SHP77 (cell line): ENCODE measurements at places on chromosomes 11 and 22.
A peak's percentile ranks its signal among the peaks of the same experiment; 100 is the strongest.

GRCh38 chr11:75199412-75199955 lies 41.1 kb upstream of the TPBGL start:
- peak; percentile 92 for DNase-seq

DNA sequence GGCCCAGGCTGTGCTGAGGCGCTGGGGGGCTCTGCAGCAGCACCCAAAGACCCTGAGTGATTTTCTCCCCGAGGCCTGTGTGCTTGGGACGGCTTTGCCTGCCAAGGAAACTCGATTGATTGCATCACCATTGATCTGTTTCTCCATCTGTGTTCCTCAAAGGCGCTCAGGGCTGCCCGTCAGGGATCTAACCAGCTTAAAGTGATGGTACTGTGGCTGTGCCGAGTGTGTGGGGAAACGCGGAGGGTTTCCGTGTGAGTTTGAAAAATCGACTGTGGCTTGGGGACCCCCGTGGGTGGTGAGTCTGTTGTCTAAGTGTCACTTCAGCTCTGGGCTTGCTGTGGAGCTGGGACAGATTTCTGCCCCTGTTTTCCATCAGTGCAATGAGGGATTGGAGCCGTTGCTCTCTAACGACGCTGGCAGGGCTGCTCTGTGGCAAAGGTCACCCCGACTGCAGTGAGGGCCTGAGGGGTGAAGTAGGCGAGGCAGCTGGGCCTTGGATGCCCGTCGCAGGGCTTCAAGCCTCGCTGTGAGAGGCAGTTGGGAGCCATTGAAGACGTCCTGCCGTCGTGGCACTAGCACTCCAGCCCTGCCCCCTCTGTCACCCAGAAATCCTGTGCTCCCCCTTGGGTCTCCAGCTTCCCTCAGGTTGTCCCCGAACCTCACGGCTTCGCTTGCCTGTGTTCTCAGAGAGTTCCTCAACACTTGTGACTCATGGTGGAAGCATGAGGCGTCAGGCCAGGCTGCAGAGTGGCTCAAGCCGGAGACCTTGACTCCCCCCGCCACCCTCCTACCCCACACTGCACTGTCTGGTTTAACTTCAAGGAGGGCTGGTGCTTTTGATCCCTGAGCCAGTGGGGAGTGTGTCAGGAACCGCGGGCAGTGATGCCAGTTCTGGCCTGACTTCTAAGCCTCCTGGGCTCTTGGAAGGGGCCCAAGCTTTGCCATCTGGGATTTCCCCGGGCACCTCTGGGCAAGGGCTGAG lies 21.8 kb downstream of the CACNA1I start:
- no peak for DNase-seq

GRCh38 chr11:100632941-100633452 lies 54.1 kb upstream of the ARHGAP42 start:
- peak; percentile 64 for DNase-seq

GRCh38 chr11:60931917-60932316 lies 7.7 kb downstream of the TMEM132A start:
- no peak for DNase-seq

- DNase-seq, result peak; percentile 37
These were observed 28.0 kb downstream of the ZC3H12C start for GRCh38 chr11:110121204-110121603.

- DNase-seq, result no peak
These were observed 69.6 kb downstream of the MED15 start for GRCh38 chr22:20577045-20577444.

- no peak for DNase-seq
These were observed 81.0 kb downstream of the CCDC34 start for GRCh38 chr11:27281740-27282590.

- no peak for DNase-seq
These were observed 225.2 kb downstream of the BRD1 start for GRCh38 chr22:49602481-49602880.

DNA sequence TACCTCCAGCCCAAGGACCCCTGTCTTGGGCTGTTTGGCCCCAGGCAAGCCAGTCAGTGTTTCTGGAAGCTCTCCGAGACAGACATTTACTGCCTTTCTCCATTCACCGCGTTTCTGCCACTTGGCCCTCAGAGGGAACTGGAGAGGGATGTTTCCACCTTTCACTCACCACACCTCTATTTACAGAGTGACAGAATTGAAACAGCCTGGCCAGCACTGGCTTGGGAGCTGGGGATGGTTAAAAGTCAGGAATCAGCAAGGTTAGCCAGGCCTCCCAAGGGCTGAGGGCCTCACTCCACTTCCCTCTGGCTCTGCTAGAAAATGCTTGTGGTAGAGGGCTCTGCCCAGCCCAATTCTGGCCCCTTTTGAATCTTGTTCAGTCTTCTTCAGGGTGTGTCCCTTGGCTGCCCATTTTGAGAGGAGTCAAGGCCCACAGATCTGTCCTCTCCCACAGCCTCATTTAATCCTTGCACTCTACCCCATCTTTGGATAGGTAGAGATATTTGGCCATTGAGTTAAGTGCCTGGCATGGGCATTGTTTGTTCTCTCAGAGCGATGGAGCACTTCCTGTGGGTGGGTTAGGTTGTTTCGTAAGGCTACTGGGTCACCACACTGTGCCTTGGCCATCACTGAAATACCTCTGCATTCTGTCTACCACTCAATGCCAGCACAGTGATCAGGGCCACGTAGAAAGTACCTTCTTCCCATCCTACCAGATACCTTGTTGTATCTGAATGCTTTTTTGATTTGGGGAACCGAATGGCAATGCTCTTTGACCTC lies 119.2 kb downstream of the MICAL2 start:
- DNase-seq, result no peak

DNA sequence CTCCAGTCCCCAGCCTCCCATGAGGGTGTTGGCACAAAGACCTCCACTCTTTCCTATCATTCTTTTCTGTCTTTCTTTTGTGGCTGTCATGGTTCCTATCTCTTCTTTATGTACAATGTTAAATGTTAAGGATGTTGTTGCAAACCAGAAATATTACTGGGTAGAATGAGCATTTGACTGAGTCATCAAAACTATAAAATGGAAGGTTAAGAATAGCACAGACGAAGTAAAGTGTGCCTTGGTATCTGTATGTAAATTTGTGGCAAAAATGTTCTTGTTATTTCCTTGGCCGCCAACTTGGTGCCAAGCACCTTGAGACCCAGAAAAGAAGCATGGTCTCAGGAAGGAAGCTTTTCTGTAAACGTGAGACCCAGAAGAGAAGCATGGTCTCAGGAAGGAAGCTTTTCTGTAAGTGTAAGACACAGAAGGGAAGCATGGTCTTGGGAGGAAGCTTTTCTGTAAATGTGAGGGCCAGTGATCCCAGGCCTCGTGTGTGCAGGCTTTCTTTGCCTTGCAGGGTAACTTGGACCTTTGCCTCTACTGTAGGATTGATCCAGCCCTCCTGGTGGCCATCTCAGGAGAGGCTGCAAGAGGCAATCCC lies 6.7 kb upstream of the PKP3 start:
- no peak for DNase-seq

DNA sequence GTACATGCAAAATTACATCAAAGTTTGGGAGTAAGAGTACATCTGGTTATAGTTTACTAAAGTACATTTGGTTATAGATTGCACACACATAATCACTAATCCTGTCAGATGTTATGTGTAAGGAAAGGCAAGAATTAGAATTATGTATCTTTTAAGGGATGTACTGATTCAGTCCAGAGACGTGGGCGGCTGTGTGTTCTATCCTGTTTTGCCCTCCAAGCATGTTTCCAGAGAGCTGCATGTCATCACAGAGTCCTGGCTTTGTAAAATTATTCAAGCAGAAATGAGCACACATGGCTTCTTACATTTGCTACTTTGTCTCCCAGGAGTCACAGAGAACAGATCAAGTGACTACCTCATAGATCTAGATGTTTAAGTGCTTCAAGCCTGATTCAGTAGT lies 33.2 kb upstream of the CEP126 start:
- DNase-seq, result no peak

- peak; percentile 69 for DNase-seq
These were observed 912 bp downstream of the PTPRCAP start for GRCh38 chr11:67436459-67437081.

DNA sequence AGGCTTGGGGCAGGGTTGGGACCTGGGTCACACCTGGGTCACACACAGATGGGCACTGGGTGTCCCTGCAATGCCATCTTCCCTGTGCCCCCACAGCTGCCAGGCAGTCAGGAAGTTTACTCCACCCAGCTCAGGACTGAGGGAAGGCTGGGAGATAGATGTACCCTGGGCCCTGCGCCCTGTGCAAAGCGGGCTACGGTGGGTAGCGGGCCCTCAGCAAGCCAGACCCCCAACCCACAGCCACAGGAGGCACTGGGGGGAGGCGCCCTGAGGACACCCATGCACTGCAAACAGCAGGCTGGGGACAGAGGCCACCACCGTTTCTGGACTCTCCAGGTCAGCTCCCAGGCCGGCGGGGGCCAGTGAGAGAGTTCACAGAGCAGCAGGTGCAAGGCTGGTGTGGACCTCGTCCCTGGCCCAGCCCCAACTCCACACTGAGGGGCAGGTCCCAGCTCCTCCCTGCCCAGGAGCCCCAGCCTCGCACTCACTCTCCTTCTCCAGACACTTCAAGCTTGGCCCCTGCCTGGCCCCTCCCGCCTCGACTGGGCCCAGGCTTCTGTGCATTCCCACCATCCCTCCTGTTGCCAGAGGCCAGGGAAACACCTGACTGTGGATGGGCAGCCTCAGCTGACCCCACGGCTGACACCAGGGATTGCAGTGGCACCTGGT lies 4.9 kb downstream of the DUSP8 start:
- DNase-seq, result no peak

DNA sequence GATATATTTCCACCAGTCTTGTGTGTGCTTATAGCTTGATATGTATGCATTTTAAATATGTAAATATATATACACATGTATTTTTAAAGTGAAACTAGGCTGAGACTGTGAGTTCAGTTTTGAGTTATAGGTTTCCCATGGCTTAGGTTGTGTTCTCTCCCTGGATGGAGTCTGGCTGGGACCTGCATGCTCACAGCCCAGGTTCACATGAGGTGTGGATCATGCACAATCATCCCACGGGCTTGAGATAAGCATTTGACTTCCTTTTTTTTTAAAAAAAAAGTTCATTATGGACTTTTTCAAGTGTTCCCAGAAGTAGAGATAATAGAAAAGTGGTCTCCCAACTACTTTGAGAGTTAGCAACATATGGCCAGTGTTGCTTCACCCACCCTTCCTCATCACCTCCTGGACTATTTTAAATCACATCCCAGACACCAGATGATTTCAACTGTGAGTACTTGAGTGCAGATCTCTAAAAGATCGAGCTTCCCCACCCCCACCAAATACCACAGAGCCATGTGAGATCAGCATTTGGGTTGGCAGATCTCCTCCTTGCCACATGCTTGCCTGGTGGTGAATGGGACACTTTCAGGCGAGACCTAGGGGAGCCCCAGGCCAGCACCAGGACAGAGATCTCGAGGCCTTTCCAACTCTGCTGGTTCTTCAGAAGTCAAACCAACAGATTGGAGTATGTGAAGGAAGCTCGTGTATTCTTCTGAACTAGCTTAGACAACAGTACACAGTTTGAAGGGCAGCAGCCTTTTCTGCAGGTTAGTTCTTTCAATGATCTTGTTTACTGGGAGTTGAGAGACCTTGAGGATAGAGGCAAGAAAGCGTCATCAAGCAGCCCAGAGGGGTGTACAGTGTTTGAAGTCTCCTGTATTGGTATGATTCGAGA lies 15.9 kb downstream of the MED15 start:
- no peak for DNase-seq

GRCh38 chr11:441418-442274 lies at the start of gene ANO9:
TSS of gene ANO9 (minus strand) at chr11:442011. CDS start at chr11:441926, 85 bp downstream.
- no peak for DNase-seq

DNA sequence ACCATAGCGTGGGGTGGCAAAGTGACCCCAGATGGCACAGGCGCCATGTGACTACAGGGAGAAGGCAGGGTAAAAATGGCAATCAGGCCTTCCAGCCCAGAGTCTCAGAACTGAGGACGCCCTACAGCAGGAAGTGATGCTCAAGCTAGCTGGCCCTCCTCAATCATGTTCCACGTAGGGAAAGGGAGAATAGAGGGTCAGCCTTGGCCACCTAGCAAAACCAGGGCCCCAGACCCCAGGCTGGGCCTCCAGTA lies 978 bp upstream of the ANKRD13D start:
- peak; percentile 53 for DNase-seq

DNA sequence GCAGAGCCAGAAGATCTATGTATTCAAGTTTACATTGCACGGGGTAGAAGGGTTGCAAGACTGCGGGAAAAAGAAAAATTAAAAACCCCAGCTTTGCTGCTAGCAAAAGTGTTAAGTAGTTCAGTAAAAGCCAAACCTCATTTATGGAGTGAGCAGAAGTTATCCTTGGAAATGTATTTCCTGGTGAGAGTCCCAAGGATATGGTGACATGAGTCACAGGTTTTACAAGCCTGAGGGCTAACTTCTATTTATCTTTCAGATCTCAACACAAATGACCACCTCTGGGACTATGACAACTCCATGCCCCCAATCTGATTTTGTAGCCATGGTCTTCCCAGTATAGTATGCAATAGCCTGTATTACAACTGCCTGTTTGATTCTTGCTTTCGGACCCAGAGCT lies 26.1 kb downstream of the ABTB2 start:
- no peak for DNase-seq

GRCh38 chr11:39220069-39220468 lies 2239.4 kb downstream of the LRRC4C start:
- no peak for DNase-seq

GRCh38 chr11:8773916-8774539 lies 91.4 kb downstream of the RPL27A start:
- no peak for DNase-seq

- no peak for DNase-seq
These were observed 156.7 kb downstream of the CTTN start for GRCh38 chr11:70555078-70555477.
